GM10248 (cell line): ENCODE measurements at places on chromosomes 6 and 20.

- DNase-seq = no peak
These were observed 61.1 kb upstream of the TBX18 start for GRCh38 chr6:84825461-84825860.

GRCh38 chr20:33853507-33853813, 42.3 kb downstream of the CHMP4B start:
- DNase-seq = no peak

- no peak for DNase-seq
These were observed 1.6 kb downstream of the CLPS start for GRCh38 chr6:35795453-35796071.

GRCh38 chr20:32777177-32777956, 15.2 kb downstream of the DNMT3B start:
- peak; percentile 10 for DNase-seq

DNA sequence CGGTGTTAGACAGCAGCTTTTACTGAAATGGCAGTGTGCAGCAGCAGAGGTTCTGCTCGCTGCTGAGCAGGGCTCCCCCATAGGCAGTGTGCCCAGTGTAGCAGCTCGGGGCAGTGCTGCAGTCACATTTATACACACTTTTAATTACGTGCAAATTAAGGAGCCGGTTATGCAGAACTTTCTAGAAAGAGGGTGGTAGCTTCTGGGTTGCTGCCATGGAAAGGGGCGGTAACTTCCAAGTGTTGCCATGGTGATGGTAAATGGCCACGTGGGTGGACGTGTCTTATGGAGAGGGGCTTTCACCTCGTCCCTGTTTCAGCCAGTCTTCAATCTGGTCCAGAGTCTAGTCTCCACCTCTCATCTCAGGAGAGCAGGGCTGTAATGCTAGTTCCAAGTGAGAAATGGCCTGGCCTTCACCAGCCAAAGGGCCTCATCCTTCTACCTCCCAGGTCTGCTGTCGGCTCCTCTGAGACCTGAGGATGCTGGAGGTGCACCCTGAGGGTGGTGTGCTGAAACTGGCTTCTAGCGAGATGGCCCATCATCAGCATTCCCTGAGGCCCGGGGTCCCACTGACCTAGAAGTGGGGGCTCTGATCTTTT, 180.5 kb upstream of the PMEPA1 start:
- no peak for DNase-seq

DNA sequence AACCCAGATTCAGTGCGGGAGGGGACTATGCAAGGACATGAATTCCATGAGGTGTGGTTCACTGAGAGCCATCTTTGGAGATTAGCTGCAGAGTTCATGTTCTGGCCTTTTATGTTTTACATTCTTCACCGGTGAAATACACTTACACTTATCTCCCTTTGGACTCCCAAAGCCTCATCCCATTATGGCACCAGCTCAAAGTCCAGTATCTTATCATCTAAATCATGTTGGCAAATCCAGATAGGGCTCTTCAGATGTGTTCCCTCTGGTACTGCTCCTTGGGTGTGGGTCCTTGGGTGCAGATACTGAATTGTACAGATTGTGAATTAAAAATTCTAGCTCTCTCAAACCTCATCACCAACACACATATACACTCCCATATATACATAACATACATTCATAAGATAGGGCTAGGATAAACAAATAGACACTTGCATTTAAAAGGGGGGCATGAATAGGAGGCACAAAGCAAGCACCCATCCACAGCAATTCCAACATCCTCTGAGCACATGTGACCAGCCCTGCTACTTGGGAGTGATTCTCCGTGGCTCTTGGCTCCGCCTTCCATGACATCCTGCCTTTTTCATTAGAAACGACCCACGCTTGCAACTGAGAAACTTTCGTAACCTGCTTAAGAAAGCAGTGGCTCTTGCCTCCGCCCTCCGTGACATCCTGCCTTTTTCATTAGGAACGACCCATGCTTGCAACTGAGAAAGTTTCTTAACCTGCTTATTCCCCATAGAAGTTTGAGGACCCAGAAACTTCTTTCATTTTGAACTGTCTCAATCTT, 53.6 kb upstream of the LRRC1 start:
- DNase-seq = no peak

- peak; percentile 58 for DNase-seq
These were observed 213.2 kb upstream of the ECI2 start for GRCh38 chr6:4348462-4349112.

DNA sequence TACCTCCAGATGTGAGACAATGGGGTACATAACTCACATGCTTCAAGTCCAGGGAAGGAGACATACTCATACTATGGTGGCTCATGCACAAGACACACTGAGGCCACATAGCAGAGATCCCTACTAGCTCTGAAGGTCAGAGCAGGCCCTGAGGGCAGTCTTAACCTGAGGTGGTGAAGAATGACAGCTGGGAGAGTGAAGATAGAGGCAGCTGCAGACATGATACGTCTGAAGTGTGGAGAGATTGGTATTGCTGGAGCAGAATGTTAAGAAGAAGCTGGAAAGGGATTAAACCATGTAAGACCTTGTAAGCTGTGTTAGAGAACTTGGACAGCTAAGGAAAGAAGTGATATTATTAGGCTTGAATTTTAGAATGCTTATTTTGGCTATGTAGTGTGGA, 32.9 kb downstream of the PGM3 start:
- DNase-seq = no peak

DNA sequence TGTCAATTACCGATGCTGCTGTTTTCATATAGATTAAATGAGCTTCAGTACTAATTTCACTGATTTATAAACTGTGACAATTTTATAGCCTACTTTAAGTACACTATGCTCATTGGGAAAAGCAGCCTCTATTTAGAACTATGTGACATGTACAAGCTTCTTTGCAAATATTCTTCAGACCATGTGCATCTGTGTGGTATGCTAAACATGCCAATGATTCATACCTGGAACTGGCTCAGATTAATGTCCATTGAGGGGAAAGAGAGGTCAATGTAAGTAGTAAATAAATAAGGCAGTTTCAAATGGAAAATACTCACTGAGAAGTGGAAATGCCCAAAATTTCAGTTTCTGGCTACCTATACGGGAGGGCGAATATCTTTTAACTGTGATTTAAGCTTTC, 777.7 kb downstream of the C6orf118 start:
- DNase-seq = no peak

DNA sequence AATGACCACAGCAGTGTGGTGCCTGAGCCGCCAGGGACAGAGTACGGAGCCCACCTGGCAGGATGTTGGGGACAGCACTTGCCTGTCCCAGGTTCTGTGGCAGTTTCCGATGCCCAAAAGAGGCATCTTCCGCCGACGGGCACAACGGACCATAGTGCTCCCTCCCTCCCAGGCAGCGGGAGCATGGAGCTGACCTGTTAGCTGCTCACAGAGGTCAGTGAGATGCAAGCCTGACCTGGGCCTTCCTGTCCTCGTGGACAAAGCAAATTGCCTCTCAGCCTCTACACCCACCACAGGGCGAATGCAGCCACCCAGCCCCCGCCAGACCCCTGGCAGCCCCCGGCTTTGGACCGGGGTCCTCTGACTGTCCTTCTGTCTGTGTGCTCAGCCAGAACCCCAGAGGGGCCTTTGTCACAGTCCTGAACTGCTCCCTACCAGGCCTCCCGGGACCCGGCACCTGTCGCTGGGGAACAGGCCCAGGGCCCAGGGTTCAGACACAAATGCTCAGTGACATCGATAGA, 16.2 kb upstream of the FRMD1 start:
- no peak for DNase-seq

DNA sequence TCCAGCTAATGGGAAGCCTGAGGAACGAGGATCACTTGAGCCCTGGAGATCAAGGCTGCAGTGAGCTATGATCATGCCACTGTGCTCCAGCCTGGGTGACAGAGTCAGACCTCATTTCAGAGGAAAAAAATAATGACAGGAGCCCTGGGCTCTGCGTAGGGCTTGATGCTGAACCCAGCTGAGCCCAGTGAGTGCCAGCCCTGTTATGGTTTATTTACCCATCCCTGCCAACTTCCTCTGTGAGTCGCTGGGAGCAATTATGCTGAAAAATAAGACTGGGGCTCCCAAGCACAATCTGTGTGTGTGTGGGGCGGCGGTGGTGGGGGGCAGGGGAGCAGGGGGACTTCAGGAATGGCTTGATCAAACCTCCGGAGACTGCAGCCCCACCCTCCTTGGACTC, 75.9 kb upstream of the PMEPA1 start:
- no peak for DNase-seq

GRCh38 chr6:116682334-116682712, 1.3 kb downstream of the KPNA5 start:
- DNase-seq = peak; percentile 29

DNA sequence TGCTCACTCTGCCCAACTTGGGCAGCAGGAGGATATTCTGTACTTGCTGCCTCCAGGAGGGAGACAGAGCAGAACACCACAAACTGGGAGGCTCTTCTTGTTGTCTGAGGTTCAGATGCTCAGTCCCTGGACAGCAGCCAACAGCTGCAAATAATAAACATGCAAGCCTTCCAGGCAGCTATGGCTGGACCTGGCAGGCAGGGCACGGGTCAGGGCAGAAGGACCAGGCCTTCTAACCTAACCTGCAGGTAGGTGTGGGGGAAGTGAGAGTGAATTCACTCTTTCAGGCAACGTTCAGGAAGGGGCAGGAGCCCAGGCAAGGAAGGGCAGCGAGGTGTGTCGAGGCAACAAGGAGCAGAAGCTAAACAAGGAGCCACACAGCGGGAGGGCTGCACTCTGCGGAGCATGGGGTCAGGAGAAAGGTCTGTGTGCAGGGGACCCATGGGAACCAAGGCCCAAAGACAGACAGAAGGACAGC, 31.5 kb downstream of the NINL start:
- DNase-seq = no peak

DNA sequence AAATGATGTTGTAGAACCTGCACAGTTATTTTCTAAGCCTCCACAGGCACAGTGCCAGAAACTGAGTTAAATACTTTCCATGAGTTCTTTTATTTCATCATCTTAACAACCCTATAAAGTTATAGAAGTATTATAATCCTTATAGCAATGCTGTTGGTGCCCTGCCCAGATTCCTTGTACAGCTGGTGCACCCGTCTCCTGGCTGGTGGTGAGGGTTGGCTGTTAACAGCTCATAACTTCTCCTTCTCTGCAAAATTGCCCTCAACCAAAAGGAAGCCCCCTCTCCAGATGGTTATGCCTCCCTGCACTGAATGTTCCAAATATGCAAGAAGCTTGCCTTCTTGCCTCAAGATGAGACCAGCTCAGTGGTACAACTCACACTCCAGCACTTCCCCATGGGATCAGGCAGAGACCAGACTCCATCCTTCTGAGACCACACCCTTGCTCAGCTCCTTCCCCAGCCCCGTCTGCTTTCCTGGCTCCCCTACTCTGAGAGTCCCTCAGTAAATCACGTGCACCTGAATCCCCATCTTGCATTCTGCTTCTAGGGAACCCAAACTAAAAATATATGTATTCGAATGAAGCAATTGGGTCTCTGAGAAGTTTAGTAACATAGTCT, 304.4 kb upstream of the PLCB4 start:
- no peak for DNase-seq

DNA sequence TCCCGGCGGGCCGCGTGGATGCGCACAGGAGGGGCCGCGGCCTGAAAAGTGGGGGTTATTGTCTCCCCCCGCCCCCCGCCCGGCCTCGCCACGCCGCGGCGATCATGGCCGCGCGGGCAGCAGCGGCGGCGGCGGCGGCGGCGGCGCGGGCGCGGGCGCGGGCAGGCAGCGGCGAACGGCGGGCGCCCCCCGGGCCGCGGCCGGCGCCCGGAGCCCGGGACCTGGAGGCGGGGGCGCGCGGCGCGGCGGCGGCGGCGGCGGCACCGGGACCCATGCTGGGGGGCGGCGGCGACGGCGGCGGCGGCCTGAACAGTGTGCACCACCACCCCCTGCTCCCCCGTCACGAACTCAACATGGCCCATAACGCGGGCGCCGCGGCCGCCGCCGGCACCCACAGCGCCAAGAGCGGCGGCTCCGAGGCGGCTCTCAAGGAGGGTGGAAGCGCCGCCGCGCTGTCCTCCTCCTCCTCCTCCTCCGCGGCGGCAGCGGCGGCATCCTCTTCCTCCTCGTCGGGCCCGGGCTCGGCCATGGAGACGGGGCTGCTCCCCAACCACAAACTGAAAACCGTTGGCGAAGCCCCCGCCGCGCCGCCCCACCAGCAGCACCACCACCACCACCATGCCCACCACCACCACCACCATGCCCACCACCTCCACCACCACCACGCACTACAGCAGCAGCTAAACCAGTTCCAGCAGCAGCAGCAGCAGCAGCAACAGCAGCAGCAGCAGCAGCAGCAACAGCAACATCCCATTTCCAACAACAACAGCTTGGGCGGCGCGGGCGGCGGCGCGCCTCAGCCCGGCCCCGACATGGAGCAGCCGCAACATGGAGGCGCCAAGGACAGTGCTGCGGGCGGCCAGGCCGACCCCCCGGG, 637 bp downstream of the ARID1B start:
- peak; percentile 58 for DNase-seq

- DNase-seq = no peak
These were observed 51.1 kb upstream of the PREP start for GRCh38 chr6:105453968-105454367.

DNA sequence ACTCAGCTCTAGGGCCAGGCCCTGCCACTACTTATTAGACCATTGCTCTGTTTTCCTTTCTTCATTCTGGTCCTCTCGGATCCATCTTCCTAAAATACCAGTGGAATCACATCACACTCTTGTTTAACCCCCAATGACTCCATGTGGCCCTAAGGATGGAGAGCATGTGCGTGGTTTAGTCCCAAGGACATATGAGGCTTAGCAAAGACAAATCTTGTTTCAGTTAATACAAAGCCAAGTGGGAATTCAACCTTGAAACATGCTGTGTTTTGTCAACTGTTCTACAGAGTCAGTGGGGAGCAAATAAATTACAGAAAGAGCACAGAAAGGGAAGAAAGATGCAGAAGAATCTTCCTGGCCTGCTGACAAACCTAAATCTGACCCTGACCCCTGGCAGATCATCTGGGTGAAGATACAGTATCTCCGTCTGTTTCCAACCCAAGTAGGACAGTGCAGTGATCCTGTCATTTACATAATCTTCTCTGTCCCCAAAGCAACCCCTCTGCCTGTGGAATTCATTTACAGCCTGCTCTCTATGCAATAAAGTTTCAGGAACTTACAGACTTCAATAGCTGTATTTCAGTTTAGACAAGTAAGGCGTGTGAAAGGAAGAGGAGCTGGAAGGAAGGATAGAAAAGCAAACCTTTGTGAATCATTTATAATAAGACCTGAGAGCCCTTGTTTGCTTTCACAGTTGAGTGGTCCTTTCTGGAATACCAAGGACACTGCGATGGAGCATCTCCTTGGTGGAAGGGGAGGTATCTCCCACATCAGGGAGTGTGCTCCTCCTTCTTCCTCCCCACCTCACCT, 144.0 kb downstream of the THBS2 start:
- no peak for DNase-seq

GRCh38 chr6:88519301-88520016, 353.3 kb upstream of the CNR1 start:
- no peak for DNase-seq

DNA sequence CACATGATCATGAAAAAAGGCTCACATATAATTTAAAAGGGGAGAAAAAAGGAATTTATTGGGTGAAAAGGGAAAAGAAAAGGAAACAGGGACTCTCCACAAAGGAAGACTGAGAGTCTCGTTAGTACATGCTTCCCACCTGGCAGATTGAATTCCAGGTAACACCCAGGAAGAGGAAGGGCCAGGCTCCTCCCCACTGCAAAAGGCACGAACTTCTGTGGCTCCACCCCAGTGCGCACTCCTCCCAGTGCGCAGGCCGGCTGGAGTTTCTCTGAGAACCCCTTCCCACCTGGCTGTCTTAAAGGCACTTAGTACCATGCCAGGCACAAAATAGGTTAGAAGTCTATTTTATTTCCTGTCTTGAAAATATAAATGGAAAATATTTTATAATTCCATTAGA, 129.8 kb downstream of the COL12A1 start:
- DNase-seq = no peak
